ENCODE measurements at places on chromosomes 3 and 15. TPM values are rescaled to one million over a fixed set of nuclear protein-coding genes. Genes with fewer than 3 reads are reported as not detected.

The ADAMTS7 gene
- 4.4 TPM for total RNA-seq

The KLHDC8B gene
- 1.0 TPM for total RNA-seq

The SCN11A gene
- total RNA-seq = 0.22 TPM

The FGF12 gene
- not detected for total RNA-seq

The PPP1R14D gene
- total RNA-seq = not detected

The ZNF502 gene
- total RNA-seq = 0.73 TPM

The CHRNA7 gene
- not detected for total RNA-seq

The IL5RA gene
- total RNA-seq = not detected

The ASB14 gene
- total RNA-seq = not detected

The ABTB1 gene
- total RNA-seq = 23.6 TPM

The PARP15 gene
- total RNA-seq = 15.0 TPM

The SLCO2A1 gene
- not detected for total RNA-seq

The RYR3 gene
- not detected for total RNA-seq

The NANOGP8 gene
- not detected for total RNA-seq

The CCDC13 gene
- total RNA-seq = not detected

The ZDHHC23 gene
- total RNA-seq = 4.1 TPM

The PRSS50 gene
- total RNA-seq = 0.11 TPM

The PLSCR5 gene
- not detected for total RNA-seq

The CHRFAM7A gene
- total RNA-seq = not detected

The SGO1 gene
- total RNA-seq = 22.7 TPM

The MAGEL2 gene
- not detected for total RNA-seq

The SAMD7 gene
- not detected for total RNA-seq

The CHST13 gene
- total RNA-seq = not detected

The ZIC1 gene
- not detected for total RNA-seq

The ZIC4 gene
- not detected for total RNA-seq

The NR2F2 gene
- total RNA-seq = not detected

The SKIL gene
- 21.0 TPM for total RNA-seq

The CHST2 gene
- total RNA-seq = 7.9 TPM

The CEMIP gene
- total RNA-seq = 0.05 TPM

The GCSAM gene
- total RNA-seq = 18.6 TPM

The ACP3 gene
- total RNA-seq = not detected

The CPN2 gene
- total RNA-seq = not detected

The CNTN4 gene
- not detected for total RNA-seq

The SCAPER gene
- total RNA-seq = 56.7 TPM

The SNX33 gene
- 12.1 TPM for total RNA-seq

The TICRR gene
- total RNA-seq = 15.4 TPM

The LMLN gene
- total RNA-seq = 3.8 TPM

The MOBP gene
- not detected for total RNA-seq

The IGSF11 gene
- total RNA-seq = 0.24 TPM

The AADACL2 gene
- not detected for total RNA-seq

The CCDC51 gene
- total RNA-seq = 15.5 TPM

The GOLGA8G gene
- not detected for total RNA-seq

The AP3B2 gene
- 0.41 TPM for total RNA-seq

The PCOLCE2 gene
- total RNA-seq = not detected

The PFN2 gene
- 1.8 TPM for total RNA-seq

The SLC28A1 gene
- not detected for total RNA-seq

The HESX1 gene
- total RNA-seq = 0.65 TPM

The NDUFB4 gene
- 229 TPM for total RNA-seq

The UROC1 gene
- total RNA-seq = not detected

The IQCF5 gene
- total RNA-seq = not detected

The TRPM1 gene
- not detected for total RNA-seq

The GOLGA8F gene
- total RNA-seq = not detected

The ZNF774 gene
- total RNA-seq = 0.82 TPM

The SLC28A2 gene
- total RNA-seq = not detected

The SI gene
- total RNA-seq = not detected

The GOLGA8R gene
- total RNA-seq = 1.0 TPM

The TNFAIP8L3 gene
- total RNA-seq = not detected

The MUC20 gene
- total RNA-seq = 14.4 TPM
